ENCODE measurements at places on chromosomes 3 and 15.

- DNase-seq, result peak; percentile 10
Measured at GRCh38 chr3:38601956-38602550, 47.4 kb downstream of the SCN5A start.

- no peak for DNase-seq
Measured at GRCh38 chr15:65804252-65804931, 12.3 kb upstream of the DENND4A start.

GRCh38 chr3:50100386-50100785 lies 11.7 kb downstream of the RBM5 start:
- no peak for DNase-seq

- DNase-seq, result no peak
Measured at GRCh38 chr3:161187046-161187445, 34.1 kb upstream of the NMD3 start.

GRCh38 chr15:88872106-88872505 lies 23.2 kb downstream of the HAPLN3 start:
- no peak for DNase-seq

DNA sequence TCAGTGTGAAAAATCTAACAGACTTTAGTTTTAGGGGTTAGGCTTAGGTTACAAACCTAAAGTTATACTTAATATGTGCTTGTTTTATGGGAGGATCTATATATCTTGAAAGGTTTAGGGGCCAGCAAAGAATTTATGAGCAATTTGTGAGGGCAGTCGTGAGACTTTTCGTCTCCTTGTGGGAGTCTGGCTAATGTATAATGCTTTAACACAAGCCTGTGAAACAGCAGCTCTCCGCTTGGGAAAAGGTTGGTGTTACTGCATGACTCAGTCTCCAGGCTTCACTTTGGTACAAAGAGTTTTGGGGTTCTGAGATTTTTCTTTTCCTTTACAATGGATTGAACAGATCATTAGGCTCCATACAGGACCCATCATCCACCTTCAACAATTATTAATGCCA lies 79.0 kb upstream of the MFGE8 start:
- peak; percentile 25 for DNase-seq

GRCh38 chr15:38883987-38884386 lies 319.4 kb upstream of the RASGRP1 start:
- DNase-seq, result no peak

- DNase-seq, result peak; percentile 80
Measured at GRCh38 chr3:141402476-141403171, 34.3 kb downstream of the ZBTB38 start.

- no peak for DNase-seq
Measured at GRCh38 chr3:55471522-55472280, 15.4 kb downstream of the WNT5A start.

- DNase-seq, result no peak
Measured at GRCh38 chr3:171646357-171647133, 163.7 kb downstream of the PLD1 start.

- DNase-seq, result no peak
Measured at GRCh38 chr15:50774450-50774849, 8.9 kb upstream of the SPPL2A start.

DNA sequence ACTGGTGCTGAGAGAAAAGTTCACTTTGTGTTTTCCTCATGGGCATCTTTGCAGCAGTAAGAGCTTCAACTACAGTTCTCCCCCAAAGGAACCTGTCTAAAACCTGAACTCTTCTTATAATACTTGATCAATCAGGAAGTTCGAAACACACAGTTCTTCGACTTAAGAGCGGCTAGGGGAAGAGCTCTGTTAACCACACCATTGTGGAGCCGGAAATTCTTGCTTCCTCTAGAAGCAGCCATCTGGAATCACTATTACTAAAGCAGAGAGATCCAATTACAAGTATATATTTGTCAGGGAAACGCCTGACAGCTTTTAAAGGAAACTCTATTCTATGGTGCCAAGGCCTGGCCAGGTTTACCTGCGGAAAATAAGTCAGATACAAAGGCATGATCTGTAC lies 337.3 kb upstream of the CBLB start:
- DNase-seq, result no peak

- DNase-seq, result no peak
Measured at GRCh38 chr3:140487566-140487965, 190.3 kb upstream of the TRIM42 start.

DNA sequence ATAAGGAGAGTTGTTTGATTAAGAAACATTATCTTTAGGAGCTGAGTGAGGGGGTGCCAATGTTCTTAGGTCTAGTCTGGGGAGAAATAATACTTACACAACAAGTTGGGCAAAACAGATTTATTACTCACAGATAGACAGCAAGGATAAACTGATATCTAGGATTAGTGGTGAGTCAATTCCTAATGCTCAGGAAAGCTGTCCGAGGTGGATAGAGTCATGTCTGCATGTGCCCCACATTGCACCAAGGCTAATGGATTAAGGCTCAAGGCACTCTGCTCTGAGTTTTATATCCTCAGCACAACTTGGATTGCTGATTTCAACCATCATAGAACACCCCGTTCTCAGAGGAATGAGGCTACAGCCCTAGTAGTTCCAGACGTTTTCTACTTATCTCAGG lies 1042.3 kb downstream of the OTOL1 start:
- DNase-seq, result no peak

DNA sequence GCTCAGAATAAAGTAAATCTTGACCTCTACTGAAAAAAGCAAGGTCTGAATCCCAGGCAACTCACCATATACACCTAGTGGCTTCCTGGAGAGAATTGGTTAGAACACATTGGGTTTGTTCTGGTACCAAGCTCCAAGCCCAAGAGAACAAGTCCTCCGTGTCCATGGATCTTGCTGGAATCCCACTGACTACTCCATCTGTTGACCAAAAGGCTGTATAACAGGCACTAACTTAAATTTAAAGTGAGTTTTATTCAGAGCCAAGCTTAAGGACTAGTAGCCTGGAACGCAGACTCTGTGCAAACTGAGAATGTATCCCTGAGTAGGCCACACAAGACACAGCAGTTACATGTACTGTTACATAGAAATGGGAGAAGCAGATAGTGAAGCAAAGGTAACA lies 342.1 kb upstream of the LRRC3B start:
- DNase-seq, result no peak

GRCh38 chr3:29144361-29144760 lies 136.5 kb upstream of the RBMS3 start:
- no peak for DNase-seq

- no peak for DNase-seq
Measured at GRCh38 chr15:55247766-55248427, 41.7 kb downstream of the RAB27A start.

DNA sequence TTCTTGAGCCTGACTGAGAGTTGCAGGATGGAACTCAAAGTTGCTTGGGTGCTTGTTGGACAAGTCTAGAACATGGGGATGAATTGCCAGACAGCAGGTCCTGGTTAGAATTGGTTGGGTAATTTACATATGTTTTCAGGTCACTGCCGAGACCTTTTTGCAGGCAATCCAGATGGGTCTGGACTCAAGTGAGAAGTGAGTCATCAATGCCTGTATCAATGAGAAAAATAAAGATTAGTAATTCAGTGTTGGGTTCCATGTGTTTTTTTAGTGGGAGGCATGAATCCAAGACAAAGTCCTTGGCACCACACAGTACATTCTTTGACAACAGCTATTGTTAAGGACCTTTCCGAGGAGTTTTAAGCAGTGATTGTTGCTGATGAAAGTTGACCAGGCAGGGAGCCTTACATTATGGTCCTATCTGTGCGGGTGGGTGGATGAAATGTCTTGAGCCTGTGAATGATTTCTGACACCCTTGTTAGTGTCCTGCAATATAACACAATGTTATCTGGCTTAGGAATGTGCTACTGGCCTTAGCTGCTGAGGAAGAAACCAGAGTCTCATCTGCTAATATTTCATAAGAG lies 77.7 kb downstream of the CRYGS start:
- no peak for DNase-seq

GRCh38 chr15:93321881-93322282 lies 232.9 kb upstream of the RGMA start:
- no peak for DNase-seq

DNA sequence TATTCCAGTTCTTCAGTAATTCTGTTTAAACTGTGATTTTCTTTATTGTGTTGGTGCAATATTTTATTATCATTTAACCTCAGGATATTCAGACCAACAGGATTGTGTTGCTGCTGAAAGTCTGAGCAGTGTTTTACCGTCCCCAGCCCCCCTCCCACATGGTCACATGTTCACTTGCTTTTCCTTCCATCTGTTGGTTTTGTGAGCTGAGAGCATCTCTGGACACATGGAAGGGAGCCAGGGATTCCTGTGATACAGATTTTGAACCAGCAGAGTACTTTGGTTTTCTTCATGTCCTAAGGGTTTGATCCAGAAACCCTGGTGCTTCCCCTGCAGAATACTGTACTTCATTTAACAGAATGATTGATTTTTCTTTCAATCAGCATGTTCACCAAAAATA lies 11.9 kb downstream of the ARRDC4 start:
- DNase-seq, result no peak

DNA sequence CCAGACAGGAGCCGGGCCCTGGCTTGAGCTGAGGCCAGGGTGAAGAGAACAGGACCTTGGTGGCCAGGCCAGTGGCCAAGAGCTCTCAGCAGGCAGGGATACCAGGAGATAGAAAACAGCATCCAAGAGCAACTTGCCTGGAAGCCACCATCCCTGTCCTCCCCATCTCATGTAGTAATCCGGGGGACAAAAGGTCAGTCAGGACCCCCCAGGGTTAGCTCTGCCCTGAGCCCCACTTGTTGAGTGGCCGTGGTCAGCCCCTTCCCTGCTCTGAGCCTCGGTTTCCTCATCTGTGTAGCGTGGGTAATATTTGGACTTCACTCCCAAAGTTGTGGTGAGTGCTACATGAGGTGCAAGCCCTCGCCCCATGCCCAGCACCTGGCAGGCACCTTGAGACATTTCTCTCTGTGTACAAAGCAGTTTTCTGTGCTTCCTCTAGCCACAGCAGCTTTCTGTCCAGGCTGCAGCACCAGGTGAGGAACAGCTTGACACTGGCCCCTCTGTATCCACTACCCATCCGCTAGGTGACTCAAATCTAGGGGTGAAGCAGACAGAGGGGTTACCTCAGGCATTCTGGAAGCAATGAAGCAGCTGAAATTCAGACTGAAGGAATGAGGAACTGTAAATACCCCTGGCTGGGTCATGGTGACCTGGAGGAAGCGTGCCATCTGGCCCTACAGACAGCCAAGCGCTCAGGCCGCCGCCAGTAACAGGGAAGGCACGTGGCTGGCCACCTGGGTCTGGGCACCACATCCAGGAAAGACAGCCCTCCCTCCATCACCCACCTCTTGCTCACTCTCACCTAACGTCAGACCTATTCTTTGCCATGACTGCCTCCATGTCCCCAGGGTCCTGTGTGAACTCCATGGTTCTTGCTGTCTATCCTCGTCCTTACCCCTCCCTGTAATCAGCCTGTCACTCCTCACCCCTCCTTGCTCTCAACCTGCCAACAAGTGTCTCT lies 6.7 kb downstream of the CISH start:
- DNase-seq, result no peak

DNA sequence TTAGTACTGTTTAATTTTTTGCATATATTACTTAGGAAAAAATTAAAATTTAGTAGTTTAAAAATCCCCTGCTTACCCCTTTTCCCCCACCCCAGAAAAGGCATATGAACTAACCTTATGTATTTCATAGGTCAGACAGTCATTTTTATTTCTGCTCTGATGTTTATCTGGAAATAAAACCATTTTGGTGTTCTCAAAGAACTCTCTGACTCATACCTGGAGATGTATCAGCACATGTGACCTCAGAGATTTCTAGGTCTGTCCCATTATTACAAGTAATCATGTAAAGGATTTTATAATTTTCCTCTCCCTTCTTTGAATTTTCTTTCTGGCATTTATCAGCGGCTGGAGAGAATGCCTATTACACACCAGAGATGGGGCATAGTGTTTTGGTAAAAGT lies 14.1 kb upstream of the CCR8 start:
- DNase-seq, result no peak

DNA sequence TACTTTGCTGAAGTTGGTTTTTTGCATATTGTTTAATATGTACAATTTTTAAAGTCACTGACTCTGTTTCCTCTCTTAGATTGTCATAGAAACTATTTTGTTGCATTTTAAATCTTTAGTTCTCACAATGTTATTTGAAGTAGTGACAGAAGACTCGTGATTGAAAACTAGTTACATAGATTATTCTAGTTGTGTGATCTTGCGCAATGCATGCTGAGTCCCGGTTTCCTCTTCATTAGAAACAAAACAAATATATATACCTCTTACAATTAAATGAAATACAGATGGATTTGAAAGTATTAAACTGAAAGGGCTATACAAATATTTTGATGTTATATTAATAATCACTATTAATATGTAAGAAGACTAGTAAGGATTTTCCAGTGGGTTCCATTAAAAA lies 333.0 kb downstream of the LPP start:
- DNase-seq, result no peak

DNA sequence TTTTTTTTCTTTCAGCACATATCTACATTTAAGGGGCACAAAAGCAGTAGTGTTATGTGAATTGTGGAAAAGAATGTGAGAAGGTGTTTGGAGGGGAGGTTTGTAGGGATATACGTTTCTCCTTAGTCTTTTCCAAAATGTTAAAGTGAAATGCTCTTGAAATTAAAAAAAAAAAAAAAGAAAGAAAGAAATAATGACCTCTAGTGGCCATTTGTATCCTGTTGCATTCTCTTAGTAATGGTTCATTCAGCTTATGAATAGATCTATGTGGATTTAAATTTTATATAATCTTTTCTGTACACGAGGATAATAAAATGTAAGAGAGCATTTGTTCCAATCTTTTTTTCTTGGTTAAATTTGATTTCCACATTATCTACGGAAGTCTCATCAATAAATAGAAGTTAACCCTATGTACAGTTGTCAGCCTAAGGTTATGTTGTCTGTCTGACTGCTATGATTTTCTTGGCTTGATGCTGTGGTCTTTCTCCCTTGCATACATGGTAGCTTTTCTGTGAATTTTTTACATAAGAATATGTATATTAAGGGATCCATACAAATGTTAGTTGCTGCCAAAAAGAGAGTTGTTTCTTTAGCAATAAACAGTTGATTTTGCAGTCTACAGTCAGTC lies 1.7 kb downstream of the P2RY13 start:
- no peak for DNase-seq

GRCh38 chr3:37863949-37864822 lies 2.5 kb downstream of the CTDSPL start:
- DNase-seq, result no peak

GRCh38 chr3:50656417-50657195 lies 18.1 kb upstream of the DOCK3 start:
- no peak for DNase-seq

- DNase-seq, result peak; percentile 71
Measured at GRCh38 chr3:4350789-4351163, 47.6 kb downstream of the SETMAR start.

- DNase-seq, result no peak
Measured at GRCh38 chr3:130457671-130458070, 59.3 kb upstream of the COL6A6 start.

GRCh38 chr3:196643201-196643749 lies 3.8 kb downstream of the NRROS start:
- peak; percentile 74 for DNase-seq

- no peak for DNase-seq
Measured at GRCh38 chr15:55683376-55683775, 59.6 kb downstream of the PRTG start.

- DNase-seq, result no peak
Measured at GRCh38 chr3:119359476-119360326, 65.5 kb downstream of the ARHGAP31 start.

Measured in activated effector memory CD4-positive, alpha-beta T cell treated with anti-CD3 and anti-CD28 coated beads, Interleukin-2, amount 50 U/mL, for 16 hours (primary cell).